T-helper 17 cell (primary cell): ENCODE measurements at places on chromosomes 1 and 21.

DNA sequence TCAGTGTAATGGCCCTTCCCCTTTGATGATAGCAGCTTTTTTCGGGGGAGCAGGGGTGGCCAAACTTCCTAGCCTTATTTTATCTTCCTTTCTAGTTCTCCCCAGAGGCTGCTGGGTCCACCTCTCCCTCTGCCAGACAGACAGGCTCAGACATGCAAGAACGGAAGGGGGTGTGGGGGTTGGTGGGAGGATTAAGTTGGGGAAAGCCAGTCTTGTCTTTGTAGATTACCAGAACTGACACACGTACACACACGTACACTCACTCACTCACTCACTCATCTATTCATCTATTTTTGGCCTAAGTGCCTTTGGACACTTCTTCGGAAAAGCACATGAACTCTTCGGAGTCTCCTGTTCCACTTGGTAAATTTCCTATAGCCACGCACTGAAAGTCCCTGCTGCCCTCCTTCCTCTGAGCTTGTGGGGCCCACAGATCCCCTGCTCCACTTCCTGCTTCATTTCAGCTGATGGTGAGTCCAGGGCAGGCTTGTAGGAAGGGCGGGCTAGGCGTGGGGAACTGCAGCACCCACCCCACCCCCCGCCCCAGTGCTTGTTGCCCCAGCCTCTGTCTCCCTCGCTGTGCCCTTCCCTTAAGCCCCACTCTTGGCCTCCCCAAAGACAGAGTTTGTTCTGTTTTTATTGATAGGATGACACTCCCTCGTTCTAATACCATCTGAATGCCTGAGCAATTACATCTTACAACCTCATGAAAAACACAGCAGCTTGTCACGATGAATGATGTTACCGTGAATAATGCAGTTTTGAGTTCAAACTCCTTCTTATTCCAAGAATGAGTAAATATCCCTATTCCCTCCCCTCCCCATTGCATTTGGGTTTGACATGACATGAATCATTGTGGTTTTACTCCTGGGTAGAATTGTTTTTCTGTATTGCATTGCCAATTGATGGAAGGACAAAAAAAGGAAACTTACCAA is 60.7 kb upstream of the ATP5PO start:
- no peaks in the 10 kb centered on the region for H3K27me3 ChIP-seq
- H3K4me3 ChIP-seq, result peak overlapping the region; percentile 86
- peak; percentile 32 for DNase-seq
- peaks cover 4% of the 10 kb centered on the region for H3K36me3 ChIP-seq
- peaks cover 45% of the 10 kb centered on the region for H3K4me1 ChIP-seq
- peak overlapping the region; percentile 92 for H3K27ac ChIP-seq

DNA sequence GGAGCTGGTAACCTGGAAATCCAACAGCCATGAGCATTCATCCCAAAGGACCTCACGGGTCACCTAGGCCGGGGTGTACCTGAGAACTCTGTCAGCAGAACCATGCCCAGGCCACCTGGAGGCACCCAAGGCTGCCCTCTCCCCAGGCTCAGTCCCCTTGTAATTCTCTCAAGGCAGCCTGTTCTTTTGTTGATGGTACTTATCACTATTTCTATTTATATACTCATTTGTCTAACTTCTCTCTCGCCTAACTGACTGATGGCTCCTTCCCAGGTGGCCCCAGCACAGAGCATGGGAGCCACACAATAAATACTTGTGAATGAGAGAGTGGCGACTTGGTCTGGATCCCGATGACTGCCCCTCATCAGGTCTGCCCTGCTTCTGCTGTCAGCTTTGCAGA is 16.7 kb downstream of the CASP9 start:
- no peaks in the 10 kb centered on the region for H3K27me3 ChIP-seq
- peaks cover 6% of the 10 kb centered on the region for H3K36me3 ChIP-seq
- no peak overlapping the region for H3K4me3 ChIP-seq
- H3K4me1 ChIP-seq, result peaks cover 10% of the 10 kb centered on the region

GRCh38 chr1:8751984-8752383 is 65.5 kb downstream of the RERE start:
- H3K4me3 ChIP-seq, result no peak overlapping the region
- no peak for DNase-seq
- H3K36me3 ChIP-seq, result peaks cover 6% of the 10 kb centered on the region
- no peaks in the 10 kb centered on the region for H3K27me3 ChIP-seq
- H3K4me1 ChIP-seq, result peaks cover 8% of the 10 kb centered on the region

- no peak overlapping the region for H3K4me3 ChIP-seq
- H3K36me3 ChIP-seq, result no peaks in the 10 kb centered on the region
- H3K27ac ChIP-seq, result no peak overlapping the region
- H3K4me1 ChIP-seq, result no peaks in the 10 kb centered on the region
- DNase-seq, result no peak
- no peaks in the 10 kb centered on the region for H3K27me3 ChIP-seq
Measured at GRCh38 chr1:102566182-102566581, 542.1 kb downstream of the COL11A1 start.

DNA sequence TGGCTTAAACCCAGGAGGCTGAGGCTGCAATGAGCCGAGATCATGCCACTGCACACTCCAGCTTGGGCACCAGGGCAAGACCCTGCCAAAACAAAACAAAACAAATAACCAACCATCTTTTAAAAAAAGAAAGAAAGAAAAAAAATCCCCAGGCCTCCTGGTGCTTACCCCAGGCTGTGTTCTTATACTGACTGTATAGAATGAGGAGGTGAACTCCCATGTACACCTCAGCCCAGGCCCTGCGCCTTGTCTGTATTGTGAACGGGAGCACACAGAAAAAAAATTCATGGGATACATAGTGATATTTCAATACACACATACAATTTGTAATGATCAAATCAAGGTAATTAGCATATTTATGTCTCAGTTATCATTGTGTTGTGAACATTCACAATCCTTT is 14.1 kb downstream of the RPL5 start:
- peaks cover 12% of the 10 kb centered on the region for H3K36me3 ChIP-seq
- peaks cover 6% of the 10 kb centered on the region for H3K4me1 ChIP-seq
- H3K27me3 ChIP-seq, result no peaks in the 10 kb centered on the region
- H3K4me3 ChIP-seq, result no peak overlapping the region
- no peak for DNase-seq

DNA sequence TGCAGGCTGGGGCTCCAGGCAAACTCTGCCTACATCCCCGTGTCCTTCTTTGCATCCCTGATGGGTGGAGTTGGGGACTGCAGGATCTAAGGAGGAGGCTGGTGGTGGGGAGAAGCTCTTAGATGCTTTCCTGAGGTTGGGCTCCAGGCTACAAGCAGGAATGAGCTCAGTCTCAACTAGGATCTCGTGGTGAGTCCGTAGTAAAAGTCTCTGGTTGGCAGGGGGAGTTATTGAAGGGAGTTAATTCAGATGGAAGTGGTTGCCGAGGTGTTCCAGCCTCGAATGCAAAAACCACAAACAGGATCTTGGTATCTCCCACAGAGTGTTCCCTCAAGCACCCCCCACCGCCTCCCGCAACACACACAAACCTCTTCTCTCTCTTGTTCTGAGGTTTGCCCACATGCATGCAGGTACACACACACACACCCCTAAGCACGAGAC is 35.0 kb downstream of the TMCC2 start:
- H3K4me3 ChIP-seq, result no peak overlapping the region
- no peak for DNase-seq
- no peak overlapping the region for H3K27ac ChIP-seq
- H3K4me1 ChIP-seq, result peaks cover 4% of the 10 kb centered on the region
- no peaks in the 10 kb centered on the region for H3K36me3 ChIP-seq

- no peak overlapping the region for H3K27ac ChIP-seq
- H3K4me1 ChIP-seq, result no peaks in the 10 kb centered on the region
Measured at GRCh38 chr1:237279629-237280028, 237.6 kb downstream of the RYR2 start.

- peaks cover 16% of the 10 kb centered on the region for H3K27me3 ChIP-seq
- no peak overlapping the region for H3K4me3 ChIP-seq
- DNase-seq, result no peak
Measured at GRCh38 chr1:167856711-167857418, 57.1 kb downstream of the ADCY10 start.
